ENCODE measurements at places on chromosomes 2 and 18.

- DNase-seq: no peak
Observed at GRCh38 chr2:109009920-109010610, 21.0 kb upstream of the EDAR start.

DNA sequence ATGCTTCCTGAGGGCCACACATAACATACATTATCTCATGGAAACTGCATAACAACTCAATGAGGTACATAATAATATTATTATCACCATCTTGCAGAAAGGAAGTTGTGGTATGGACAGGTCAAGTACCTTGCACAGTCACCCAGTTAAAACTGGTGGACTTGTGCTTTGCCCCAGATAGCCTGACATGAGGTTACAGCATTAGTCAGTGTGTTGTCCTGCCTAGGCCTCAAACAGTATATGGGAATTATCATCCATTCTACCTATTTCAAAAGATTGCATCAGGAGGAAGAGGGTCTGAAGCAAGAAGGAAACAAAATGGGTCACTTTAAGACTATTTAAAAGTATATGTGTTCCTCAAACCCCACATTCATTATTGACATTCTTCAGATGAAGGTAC, 5.4 kb upstream of the ANTXR1 start:
- DNase-seq: peak; percentile 11

- no peak for DNase-seq
Observed at GRCh38 chr2:234305846-234306245, 191.0 kb downstream of the ARL4C start.

- no peak for DNase-seq
Observed at GRCh38 chr2:200337621-200338020, 31.1 kb downstream of the SPATS2L start.

Measured in common myeloid progenitor, CD34-positive (primary cell).